ENCODE measurements at places on chromosomes 3 and 15.

DNA sequence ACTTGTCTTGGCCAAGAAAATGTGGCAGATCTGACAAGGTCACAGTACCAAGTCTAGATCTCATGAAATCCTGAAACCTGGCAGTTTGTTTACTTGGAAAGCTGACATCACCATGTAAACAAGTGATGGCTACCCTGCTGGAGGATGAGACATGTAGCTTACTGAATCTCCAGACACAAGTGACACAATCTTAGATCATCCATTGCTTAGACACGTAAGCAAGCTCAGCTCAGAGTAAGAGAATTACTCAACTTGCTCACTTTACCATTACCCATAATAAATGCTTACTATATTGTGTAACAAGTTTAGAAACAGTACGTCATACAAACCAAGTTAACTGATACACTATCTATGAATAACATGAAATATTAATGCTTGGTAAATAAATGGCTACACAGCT, 263.8 kb downstream of the TBC1D5 start:
- no peak for DNase-seq

DNA sequence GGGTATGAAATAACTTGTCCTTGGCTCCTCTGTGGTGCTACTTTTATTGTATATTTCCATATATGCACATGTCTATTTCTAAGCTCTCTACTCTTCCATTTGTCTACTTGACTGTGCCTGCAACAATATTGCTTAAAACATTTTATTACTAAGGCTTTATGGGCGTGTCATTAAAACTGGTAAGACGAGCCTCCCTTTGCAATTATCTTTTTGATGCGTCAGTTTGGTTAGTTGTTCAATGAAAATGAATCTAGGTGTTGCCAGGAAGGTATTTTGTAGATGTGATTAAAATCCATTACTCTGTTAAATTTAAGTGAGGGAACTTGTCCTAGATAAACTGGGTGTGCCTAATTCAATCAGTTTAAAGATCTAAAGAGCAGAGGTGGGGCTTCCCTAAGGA, 12.9 kb upstream of the TRA2B start:
- DNase-seq, result no peak

GRCh38 chr3:47006145-47006651, 26.7 kb downstream of the NBEAL2 start:
- DNase-seq, result no peak

DNA sequence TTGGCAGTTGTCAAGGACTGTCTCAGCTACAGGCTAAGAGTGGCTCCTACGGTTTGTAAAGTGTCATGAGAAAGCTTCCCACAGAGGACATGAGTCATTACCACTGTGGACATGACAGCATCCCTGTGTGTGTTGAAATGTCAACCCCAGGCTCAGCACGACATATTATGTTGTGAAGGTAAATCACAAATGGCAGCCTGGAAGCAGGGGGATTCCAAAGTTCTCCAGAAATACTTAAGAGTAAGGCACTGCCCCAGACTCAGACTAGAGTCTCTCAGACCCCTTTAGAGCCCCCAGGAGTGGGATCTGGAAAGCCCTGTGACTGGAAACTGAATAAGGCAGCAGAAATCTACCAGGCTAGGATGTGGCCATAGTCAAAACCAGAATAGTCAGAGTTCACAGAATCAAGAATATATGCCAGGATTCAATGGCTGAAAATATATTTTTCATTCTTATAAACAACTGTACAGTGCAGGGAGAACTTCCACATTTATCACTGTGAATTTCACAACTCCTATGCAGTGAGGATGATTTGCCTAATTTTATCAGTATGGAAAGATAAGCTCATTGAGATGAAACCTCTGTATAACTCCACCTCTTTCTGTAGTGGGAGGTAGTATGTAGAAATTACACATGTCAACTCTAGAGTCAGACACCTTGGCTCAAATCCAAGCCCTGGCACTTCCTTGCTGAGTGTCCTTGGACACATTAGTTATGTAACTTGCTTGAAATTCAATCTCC, 237.1 kb upstream of the CFAP20DC start:
- peak; percentile 13 for DNase-seq

DNA sequence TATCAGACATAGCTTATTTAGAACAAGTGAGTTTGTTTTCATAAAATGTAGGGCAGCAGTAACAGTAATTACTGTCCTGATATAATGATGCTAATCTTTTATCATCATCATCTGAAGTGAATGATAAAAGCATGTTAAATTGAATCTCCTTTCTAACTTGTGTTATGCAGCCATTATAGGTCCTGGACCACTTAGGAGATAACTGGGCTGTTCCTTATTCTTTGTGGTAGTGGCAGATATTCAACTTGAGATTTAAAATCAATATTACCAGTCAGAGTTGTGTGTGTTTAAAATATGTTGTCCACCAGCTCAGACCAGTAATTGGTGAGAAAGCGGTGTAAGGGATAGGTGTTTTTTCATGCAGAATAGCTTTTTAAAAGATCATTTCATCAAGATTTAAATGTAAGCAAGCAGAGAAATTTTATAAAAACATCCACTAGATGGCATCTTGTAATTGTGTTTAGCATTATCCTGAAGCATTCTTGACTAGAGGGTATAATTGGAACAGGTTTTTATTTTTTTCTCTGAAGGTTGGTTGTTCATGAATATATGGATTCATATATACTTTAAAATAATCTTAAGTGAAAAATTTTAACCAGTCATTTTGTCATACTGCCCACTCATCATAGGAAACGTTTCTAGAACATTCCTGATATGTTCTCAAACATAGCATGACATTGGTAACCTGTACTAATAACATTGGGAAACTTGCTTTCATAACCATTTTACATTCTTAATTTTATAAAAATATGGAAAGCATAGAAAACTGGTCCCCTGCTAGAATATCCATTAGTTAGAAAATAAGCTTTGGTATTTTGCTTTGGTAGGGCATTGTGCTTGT, 153.9 kb downstream of the BBX start:
- no peak for DNase-seq

DNA sequence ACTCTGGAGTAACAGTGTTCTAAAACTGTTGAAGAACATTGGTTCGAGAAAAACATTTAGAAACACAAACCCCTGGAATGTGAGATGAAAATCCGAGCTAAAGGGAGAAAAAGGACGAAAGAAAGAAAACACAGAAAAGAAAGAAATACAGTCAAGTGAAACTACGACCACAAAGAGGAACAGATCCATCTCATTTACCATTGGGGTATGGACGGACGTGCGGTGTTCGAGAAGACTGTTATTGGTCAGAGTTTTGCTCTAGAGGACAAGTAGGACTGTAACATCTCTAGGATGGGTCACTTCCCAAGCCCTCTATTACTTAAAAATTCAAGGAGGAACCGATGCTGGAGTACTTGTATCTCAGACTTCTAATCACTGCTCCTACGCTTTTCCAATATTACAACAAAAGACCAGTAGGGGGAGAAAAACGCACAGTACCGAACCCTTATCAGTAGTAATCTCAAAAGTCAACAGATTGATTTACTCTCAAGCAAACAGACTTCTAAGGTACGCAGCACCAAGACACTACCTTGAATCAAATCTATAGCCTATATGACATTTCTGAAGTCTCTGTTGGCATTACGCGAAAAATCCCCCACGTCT, 1.1 kb upstream of the PIK3CA start:
- DNase-seq, result no peak

- no peak for DNase-seq
Observed at GRCh38 chr3:157045238-157045850, 114.6 kb downstream of the CCNL1 start.

GRCh38 chr3:113685956-113686721, 10.3 kb downstream of the USF3 start:
- DNase-seq, result no peak

DNA sequence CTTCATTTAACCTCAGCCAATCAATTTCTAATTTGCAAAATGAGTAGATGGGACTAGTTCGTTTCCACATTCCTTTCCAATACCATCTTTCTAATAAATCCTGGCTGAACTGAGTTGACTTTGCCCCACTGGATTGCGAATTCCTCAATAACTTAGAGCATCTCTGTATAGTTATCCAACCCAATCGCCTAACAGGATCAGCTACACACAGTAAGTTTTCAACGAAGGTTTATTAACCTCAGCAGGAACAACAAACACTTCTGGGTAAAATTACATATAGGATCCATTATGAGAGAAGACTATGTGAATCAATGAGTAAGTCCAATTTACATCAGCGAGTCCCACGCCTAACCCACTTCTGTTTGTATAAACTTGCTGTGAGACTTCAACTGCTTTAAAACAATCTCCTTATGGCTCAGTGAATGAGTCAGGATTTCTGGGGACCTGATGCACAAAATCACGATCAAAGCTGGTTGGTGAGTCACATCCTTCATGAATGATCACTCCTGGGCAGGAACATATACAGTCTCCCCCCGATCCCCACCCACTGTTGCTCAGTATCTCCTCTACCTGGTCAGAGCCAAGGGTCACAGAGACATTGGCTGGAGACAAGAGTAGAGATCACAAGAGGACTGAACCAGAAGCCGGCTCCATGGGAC, 142.8 kb downstream of the EDEM1 start:
- DNase-seq, result no peak

DNA sequence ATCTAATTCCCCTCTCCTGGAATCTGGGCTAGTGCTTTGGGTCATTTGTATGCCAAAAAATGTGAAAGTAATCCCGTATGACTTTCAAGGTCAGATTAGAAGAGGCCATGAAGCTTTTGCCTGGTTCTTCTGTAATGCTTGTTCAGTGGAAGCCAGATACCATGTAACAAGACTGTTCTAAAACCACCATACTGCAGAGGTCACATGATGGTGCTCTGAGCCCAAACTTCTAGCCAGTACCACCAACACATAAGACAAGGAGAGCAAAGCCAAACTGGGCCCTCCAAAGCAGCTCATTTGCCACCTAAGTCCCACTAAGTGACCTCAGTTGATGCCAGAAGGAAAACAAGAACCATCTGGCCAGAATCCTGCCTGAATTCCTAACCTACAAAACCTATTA, 64.3 kb upstream of the MELTF start:
- no peak for DNase-seq

GRCh38 chr3:30073622-30074021, 532.8 kb upstream of the TGFBR2 start:
- no peak for DNase-seq

DNA sequence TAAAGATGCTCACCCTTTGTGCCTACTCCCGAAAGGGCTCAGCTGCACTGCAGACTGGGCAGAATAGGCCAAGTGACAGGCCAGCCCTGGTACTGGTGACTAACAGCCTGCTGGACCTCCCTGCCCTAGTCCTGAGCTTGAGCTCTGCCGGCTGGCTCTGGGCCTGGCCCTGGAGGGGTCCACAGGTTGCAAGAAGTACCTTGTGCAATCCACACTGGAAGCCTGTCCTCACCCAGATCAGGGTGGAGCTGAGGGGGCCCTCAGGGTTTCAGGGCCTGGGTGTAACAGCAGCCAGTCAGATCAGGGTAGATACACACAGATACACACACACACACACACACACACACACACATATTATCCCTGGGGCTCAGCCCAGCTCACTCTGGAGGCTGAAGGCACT, 27.3 kb upstream of the PLA2G4D start:
- no peak for DNase-seq

DNA sequence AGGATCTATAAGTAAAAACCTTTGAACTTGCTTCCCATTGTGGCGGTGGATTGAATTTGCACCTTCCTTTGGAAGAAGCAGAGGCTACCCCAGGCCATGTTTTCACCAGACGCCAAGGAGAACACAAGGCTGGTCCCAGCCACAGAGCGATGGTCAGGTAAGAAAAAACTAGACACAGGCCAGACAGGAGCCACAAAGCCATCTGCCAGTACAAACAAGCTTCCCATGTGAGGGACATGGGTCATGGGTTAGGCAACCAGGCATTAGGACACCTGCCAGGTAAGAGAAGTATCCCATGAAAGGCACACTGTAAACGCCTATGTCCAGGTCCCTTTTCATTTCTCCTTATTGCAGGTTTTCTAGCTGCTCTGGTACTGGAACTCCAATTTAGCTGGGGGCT, 190.2 kb downstream of the KLF13 start:
- no peak for DNase-seq

- no peak for DNase-seq
Observed at GRCh38 chr3:151985787-151986430, 112.5 kb downstream of the SUCNR1 start.

DNA sequence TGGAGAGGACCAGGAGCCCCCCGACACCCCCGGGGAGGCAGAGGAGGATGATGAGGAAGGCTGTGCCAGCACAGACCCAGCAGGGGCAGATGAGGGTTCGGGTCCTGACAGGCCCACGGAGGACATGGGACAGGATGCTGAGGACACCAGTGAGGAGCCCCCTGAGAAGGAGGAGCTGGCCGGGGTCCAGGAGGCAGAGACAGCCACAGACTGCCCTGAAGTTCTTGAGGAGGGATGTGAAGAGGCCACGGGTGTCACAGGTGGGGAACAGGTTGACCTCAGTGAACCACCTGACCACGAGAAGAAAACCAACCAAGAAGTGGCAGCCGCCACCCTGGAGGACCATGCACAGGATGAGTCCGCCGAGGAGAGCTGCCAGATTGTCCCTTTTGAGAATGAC, 909 bp downstream of the FGD5 start:
- no peak for DNase-seq

DNA sequence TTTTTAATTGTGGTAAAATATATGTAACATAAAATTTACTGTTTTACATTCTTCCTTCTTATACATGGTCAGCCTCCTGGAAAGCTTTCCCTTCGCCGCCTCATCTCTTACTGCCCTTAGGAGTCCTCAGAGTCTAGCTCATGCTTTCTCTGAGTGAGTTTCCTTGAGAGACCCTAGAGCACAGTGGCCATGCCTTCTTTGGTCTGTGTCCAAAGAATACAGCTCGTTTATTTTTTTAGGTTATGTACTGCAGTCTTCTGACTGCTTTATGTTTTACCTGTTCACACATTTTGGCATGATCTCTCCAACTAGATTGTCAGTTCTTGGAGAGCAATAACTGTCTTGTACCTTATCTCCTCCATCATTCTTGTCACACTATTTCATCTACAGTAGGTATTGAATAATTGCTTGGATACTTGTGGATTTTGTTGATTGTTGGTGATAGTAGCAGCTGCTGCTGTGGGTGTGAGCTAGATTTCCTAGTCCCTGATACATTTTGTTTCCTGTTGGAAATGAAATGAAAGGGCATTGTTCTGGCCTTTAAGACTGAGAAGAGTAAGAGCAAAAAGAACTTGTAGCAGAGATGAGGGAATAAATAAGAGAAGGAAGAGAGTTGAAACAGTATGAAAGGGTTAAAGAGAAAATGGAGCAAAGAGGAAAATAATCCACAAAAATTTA, 10.9 kb downstream of the ARIH2 start:
- DNase-seq, result no peak

- DNase-seq, result no peak
Observed at GRCh38 chr3:15204005-15204404, 2.0 kb upstream of the CAPN7 start.

DNA sequence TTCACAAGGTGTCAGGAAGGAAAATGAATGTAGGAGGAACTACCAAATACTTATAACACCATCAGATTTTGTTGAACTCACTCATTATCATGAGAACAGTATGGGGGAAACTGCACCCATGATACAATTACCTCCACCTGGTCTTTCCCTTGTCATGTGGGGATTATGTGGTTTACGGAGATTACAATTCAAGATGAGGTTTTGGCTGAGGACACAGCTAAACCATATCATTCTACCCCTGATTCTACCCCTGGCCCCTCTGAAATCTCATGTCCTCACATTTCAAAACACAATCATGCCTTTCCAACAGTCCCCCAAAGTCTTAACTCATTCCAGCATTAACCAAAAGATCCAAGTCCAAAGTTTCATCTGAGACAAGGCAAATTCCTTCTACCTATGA, 17.1 kb upstream of the PLSCR1 start:
- no peak for DNase-seq

GRCh38 chr3:170865209-170866094, 4.5 kb downstream of the RPL22L1 start:
- DNase-seq, result no peak

- DNase-seq, result no peak
Observed at GRCh38 chr3:184016169-184016570, 1.5 kb downstream of the ABCC5 start.

All from activated naive CD4-positive, alpha-beta T cell treated with anti-CD3 and anti-CD28 coated beads, Interleukin-2, amount 50 U/mL, for 16 hours (primary cell).